Thyroid gland (tissue), 4 donors: ENCODE measurements at places on chromosomes 2 and 18.

GRCh38 chr18:9094307-9095226 lies 7.9 kb upstream of the NDUFV2 start:
- DNase-seq = no peak

DNA sequence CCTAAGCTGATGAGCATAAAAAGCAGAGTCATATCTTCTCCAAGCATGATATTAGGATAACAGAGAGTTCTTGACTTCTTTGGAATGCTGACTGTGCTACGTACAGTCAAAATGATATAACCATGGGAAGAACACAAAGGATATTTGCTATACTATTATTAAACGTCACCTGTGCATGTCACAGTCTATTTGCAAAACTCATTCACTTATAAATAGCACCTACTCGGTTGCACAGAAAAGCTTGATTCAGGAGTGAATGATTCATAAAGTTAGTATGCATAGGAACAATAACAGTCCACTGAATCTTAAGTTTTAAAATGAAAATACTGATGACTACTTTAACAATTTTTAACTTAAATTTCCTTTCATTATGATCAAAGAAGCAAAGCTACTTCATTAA lies 83.3 kb downstream of the SP3 start:
- DNase-seq = no peak

GRCh38 chr2:39065616-39066015 lies 55.2 kb downstream of the SOS1 start:
- DNase-seq = no peak

GRCh38 chr2:236876642-236877041 lies 209.0 kb upstream of the COPS8 start:
- DNase-seq = no peak

DNA sequence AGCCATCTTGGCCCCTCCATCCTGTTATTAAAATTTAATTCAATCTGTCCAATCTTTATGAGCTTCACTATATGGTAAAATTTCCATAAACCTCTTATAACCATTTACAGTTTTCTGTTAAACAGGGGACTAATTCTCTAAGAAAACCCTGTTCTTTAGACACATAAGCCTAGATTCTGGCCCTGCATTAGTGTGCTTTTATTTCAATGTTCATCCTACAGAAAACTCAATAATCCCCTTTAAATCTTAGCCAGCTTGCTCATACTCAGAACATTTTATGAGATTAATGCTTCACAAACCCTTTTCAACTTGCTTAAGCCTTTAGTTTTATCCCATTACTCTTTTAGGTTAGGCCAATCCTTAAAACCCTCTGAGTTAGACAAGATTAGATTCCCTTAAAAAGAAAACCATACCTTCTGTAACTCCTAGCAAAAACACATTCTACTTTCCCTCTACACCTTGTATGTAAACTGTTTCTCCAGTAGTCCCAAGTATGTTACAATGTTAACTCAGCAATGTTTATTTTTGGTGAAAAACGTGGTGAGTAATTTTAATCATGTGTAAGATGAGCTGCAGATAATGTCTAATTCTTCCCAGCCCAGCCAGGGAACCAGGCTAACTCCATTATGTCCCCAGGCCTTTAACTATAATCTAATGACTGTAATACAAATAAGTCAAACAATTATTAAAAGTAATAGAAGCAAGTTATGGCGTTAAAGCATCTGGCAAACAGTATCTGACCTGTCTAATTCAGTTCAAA lies 1953.4 kb upstream of the LRRTM1 start:
- no peak for DNase-seq

- DNase-seq = no peak
These were observed 63.8 kb downstream of the EHD3 start for GRCh38 chr2:31297751-31298150.

DNA sequence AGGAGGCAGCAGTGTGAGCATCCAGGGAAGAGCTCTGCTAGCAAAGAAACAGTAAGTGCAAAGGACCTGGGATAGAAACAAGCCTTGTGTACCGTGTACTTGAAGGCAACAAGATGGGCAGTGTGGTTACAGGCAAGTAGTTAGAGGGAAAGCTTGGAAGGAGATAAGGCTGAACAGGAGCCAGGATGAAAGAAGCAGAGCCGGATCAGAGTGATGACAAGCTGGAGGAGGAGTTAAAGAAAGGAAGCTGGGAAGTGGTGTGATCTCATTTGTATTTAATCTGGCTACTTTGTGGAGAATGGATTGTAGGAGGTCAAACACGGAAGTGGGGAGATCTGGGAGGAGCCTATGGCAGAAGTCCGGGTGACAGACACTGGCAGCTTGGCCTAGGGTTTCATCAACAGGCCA lies 44.7 kb upstream of the VPS54 start:
- no peak for DNase-seq

DNA sequence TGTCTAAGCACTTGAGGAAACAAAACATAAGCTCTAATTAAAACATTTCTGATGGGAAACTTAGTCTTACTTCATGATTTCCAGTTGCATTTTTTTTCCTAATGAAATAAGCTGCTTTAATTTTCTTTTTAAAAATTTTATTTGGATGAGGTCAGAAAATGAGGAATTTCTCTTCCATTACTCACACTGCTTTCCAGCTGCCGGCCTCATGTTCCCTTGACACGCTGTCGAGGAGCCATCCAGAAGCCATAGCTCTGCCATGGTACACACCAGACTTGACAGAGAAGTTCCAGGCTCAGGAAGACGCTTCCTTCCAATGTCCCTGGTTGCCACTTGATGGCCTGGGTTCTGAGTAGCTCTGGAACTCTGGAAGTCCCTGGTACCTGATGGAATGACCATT lies 12.1 kb upstream of the MAPRE2 start:
- DNase-seq = no peak

DNA sequence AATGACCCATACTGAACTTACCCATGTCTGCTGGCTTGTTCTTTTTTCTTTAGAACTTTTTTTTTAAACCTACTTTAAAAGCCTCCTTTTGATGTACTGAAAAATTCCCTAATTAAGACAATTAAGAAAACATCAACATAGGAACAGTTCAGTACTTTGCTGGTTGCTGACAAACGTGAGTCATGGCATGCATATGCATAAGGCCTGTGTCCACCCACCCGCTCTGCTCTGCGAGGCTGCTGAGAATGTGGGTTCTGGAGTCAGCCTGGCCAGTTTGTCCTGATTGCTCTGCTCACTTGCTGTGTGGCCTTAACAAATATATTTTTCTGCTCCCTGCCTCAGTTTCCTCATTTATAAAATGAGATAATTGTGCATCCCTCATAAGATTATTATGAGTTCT lies 27.3 kb downstream of the LAMA3 start:
- no peak for DNase-seq

- no peak for DNase-seq
These were observed 145.9 kb downstream of the GREB1L start for GRCh38 chr18:21387886-21388285.

GRCh38 chr18:26719896-26720295 lies 145.6 kb downstream of the AQP4 start:
- DNase-seq = no peak

DNA sequence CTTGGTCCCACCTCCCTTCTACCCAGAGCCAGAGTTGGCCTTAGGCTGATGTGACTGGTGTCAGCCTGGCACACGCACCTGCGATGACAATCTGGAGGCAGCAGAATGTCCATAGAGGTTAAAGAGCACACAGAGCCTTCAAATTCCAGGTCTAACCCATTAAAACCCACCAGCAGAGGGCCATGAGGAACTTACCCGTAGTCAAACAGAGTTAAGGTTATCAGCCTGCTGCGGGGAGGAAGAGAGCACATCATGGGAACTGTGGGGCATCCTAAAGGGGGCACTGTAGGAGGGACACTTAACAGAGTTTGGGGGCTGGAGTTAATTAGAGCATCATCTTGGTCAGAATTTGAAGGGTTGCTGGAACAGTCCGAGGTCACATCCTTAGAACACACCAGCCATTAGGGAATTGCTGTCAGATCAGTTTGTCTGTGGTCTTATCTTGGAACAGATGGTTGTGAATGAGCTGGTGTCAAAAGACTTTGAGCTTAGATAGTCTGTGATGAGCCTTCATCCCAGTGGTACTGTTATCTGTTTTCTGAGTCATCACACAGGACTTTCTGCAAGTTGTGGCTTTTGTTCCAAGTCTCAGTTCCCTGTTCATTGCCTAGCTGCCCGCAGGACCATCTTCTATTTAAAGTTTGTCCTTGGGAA lies 248.6 kb downstream of the LOXHD1 start:
- no peak for DNase-seq

- no peak for DNase-seq
These were observed 220.6 kb upstream of the LRRTM1 start for GRCh38 chr2:80525152-80525551.

GRCh38 chr2:47015706-47016105 lies 100.1 kb upstream of the MCFD2 start:
- DNase-seq = no peak

DNA sequence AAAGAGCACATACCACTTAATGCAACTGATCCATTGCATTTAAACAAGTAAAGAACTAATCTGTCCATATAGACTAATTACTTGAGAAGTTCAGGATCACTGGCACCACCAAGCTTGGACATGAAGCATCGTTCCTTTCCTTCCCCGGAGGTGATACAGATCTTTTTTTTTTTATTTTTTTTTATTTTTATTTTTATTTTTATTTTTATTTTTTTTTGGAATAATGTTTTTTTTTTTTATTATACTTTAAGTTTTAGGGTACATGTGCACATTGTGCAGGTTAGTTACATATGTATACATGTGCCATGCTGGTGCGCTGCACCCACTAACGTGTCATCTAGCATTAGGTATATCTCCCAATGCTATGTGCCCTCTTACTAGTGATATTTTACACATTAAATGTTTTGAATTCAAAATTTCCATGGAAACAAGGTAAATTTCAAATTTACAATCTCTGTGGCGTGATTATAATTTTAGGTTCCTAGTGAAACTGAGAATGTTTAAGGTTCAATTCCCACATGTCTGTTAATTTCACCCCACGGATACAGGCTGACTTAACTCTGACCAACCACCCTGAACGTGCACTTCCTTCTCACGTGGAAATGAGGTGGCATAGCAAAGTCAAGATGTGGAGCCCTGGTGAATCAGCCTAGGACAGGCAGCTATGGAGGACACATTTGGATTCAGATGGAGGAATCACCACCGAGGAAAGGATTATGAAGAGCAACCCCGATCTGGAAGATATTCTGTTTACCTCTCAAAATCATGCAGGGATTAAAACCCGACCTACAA lies 101.6 kb upstream of the THOC1 start:
- no peak for DNase-seq

DNA sequence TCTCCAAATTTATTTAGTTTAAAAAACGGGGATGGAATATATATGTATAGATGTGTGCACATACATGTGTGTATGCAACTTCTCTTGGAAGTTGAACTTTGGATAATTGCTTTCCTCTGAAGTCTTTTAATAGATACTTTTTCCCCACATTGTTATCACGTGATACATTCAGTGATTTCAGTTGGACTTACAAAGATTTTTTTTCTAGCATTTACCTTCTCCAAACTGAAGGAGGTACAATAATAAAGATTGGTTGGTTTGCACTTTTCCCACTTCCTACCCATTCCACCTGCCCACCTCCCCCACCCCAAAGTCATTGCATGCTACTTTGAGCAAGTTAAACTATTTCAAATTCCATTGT lies 206.1 kb upstream of the FSHR start:
- no peak for DNase-seq

DNA sequence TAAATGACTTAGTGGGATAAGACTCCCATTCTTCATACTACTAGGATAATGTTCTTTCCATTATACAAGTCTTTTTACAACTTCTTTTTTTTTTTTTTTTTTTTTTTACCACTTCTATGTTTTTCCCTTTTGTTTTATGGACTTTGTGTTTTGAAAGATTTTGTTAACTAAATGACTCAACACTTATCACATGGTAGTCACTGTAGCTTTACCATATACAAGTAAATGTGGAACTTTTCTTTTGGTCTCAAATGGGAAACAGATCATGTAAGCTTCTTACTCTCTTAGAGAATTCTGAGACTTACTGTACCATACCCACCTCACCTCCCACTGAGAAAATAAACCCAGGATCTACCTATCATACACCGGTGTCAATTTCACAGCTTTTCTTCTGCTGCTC lies 590.3 kb upstream of the CDH2 start:
- DNase-seq = no peak

DNA sequence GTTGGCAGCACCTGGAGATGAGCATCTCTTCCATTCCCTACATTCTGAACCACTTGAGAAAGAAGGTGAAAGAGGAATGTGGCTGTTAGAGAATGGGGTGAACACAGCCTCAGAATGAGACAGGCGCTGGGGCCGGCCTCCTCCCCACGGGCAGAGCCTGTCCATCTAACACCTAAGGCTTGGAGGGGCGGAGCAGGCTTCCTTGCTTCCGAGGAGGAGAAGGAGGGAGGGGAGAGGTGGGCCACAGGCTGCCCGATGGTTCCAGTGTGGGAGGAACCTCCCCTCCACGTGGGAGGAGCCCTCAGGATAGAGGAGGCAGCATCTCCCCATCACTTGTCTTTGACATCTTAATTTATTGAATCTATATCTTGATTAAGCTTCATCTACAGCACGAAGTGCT lies 68.6 kb downstream of the CIB4 start:
- DNase-seq = no peak

GRCh38 chr2:137411585-137411984 lies 552.7 kb upstream of the HNMT start:
- no peak for DNase-seq

DNA sequence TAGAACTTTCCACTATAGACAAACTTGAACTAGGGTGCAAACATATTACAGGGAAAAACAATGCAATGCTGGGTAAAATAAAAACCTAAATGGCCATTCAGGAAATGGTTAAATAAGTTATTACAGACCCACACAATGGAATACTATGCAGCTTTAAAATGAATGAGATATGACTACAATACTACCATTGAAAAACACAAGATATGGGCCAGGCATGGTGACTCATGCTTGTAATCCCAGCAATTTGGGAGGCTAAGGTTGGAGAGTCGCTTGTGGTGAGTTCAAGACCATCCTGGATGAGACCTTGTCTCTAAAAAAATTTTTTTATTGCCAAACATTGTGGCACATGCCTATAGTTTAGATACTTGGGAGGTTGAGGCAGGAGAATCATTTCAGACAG lies 6.8 kb downstream of the PECR start:
- DNase-seq = no peak

DNA sequence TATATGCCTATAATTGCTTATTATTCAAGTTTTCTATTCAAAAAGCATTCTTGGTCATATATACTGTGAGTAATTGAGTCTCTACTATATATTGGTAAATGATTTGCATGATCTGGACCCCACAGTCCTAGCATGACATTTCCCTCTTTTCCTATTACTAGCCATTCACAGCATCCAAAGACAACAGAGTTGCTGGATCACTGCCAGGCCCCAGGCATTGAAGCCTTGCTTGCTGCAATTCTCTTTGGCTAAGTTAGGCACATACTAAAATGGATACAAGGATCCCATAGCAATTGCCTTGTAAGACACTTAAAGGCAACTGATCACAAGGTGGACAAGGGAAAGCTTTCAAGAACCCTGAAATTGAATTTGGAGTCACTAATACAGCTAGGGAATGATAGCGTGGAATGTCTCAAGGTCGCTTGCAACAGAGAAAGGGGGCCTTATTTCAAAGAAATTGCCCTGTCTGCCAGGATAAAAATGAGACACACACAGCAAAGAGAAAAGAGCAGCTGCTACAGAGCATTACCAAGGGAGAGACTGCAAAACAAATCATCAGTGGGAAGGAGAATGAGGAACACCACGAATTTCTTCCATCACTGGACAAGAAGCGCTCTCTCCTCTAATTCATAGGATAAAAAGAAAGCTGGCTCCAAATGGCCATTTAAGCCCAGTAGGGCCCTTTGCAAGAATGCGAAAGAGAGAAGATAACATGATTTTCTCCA lies 77.1 kb upstream of the EPHA4 start:
- DNase-seq = peak; percentile 23
